ENCODE measurements at places on chromosomes 13 and 19. TPM values are rescaled to one million over a fixed set of nuclear protein-coding genes. Genes with fewer than 3 reads are reported as not detected.

DNA sequence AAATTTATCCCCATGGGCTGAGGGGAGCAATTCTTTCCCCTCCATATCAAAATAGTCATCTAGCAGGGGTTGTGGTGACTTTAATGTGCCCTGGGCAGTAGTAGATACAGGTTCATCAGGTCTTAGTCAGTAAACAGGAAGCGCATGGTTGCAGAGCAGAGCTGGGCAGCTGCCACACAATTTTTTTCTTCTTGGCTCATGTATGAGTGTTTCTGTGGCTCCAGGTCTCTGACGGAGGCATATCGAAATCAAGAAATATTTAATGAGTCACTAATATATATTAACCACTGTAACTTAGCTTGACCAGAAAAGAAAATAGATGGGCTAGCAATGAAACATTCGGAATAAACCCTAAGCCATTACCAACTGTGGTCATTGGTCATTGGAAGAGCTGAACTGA is 68.4 kb upstream of the UBL3 start:
- no peak for DNase-seq

GRCh38 chr19:34232566-34233481 is 21.5 kb upstream of the GARRE1 start:
- peak; percentile 35 for DNase-seq

GRCh38 chr19:3466635-3467034 is 13.7 kb downstream of the SMIM24 start:
- DNase-seq = no peak

GRCh38 chr13:113855012-113855921 is 8.6 kb downstream of the GAS6 start:
- peak; percentile 62 for DNase-seq

GRCh38 chr19:5563935-5564612 is 3.7 kb downstream of the TINCR start:
- DNase-seq = no peak

- no peak for DNase-seq
Observed at GRCh38 chr13:111304041-111304544, 16.3 kb upstream of the TEX29 start.

COPE gene
- 76.4 TPM for total RNA-seq

- DNase-seq = no peak
Observed at GRCh38 chr19:49779731-49780555, 13.1 kb downstream of the AP2A1 start.
